ENCODE measurements at places on chromosomes 3 and 15.

GRCh38 chr3:62611541-62612240, 238.3 kb upstream of the FEZF2 start:
- DNase-seq = no peak

- no peak for DNase-seq
These were observed 31.1 kb downstream of the ATP2B2 start for GRCh38 chr3:10474275-10474646.

- DNase-seq = no peak
These were observed 31.3 kb upstream of the SPTBN5 start for GRCh38 chr15:41925086-41925608.

GRCh38 chr3:99713440-99713839, 75.0 kb downstream of the COL8A1 start:
- no peak for DNase-seq

- DNase-seq = no peak
These were observed 48.3 kb downstream of the PRTG start for GRCh38 chr15:55694652-55695150.

GRCh38 chr15:85337425-85338074, 42.9 kb upstream of the AKAP13 start:
- DNase-seq = no peak

DNA sequence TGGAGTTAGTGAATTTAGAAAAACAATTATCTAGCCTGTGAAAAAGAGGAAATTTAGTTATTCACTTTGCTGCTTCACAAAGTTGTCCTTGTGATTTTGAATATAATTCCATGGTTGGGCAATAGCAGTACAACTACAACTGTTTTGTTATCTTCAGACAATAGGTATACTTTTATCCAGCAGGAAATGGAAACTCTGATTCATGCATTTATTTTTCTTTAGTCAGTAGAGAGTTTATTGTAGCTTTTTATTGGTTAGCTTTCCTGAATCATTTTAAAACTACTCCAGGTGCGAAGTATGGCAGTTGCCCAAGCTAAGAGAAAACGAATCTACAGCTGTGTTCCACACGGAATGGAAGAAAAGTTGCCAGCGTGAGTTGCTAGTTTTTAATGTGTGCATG, 80.3 kb downstream of the TM4SF4 start:
- DNase-seq = no peak

Data from hypothalamus (tissue), 51 donors.